ENCODE measurements at places on chromosomes 7 and 10.

GRCh38 chr7:122833888-122834570 lies 52.2 kb downstream of the CADPS2 start:
- no peak for DNase-seq

DNA sequence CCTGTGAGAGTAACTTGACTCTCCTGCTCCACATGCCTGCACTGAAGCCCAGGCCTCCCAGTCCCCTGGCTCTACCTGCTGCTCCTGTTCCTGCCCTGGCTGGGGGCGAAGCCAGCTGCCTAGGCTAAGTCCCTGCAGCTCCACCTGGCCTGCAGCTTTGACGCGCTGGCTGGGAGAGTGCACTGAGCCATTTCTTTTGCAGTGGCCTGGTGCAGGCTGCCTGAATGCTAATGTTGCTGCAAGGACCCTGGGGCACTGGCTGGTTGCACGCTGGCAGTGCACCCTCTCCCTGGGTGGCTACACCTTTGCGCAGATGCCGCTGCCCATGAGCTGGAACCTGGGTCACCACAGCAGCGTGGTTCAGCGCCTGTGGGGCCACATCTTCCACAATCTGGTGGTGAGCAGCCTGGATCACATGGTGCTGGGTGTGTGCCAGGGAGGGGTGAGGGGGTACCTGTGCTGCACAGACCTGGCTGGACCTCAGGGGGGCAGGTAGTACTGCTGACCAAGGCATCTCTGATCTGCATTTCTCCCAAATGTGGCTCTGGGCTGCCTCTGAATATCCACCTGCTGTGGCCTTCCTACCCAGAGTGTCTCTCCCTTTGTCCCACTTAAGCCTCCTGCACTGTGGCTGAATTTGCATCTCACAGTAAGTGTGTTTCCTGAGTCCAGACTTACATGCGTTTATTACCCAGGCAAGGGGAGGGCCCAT lies 20.0 kb downstream of the IMPDH1 start:
- no peak for DNase-seq

DNA sequence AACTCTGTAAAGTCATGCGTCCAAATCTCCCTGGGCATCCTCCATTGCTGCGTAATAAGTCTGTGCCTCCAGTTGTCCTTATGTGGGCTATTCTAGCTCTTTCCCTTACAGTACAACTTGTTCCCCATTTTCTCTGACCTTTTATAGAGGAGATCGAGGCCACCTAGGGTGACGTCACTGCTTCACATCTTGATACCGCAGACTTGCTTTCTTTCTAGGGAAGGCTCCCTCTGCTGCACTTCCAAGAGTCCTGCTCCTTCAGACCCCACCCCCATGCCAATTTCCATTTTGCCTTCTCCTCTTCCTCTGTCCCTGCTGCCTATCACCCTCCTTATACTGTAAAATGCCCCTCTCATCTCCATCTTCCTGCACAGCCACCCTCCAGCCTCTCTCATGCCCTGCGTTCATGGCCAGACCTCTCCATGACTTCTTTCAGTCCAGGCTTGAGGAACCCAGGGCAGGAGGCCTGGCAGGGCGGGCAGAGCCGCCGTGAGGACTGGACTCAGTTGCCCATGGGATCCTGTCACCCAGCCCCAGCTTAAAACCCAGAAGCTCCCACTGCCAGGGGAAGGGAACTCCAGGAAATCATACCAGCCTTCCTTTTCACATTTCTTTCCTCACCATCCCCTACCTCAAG lies 57.5 kb downstream of the CAMK1D start:
- no peak for DNase-seq

GRCh38 chr10:122233857-122234348 lies 37.2 kb upstream of the BTBD16 start:
- no peak for DNase-seq

- no peak for DNase-seq
Measured at GRCh38 chr7:494906-495305, 24.7 kb downstream of the PDGFA start.

DNA sequence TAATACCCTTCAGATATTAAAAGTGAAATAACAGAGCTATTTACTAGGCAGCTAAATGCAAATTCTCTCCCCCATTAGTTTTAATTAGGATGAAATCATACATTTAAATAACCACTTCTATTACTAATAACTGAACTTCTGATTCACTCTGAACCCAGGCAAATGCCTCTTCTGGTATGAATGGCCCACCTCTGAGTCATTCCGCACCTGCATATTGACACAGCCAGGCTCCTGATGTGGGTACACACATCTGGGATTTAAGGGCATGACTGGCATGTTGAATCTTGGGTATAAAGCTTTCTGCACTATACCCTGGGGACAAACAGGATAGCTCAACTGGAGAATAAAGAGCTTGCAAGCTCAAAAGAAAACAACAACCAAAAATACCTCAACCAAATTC lies 140.9 kb downstream of the AUTS2 start:
- DNase-seq = no peak

- DNase-seq = no peak
Measured at GRCh38 chr7:92785923-92786322, 50.5 kb downstream of the CDK6 start.

- DNase-seq = peak; percentile 36
Measured at GRCh38 chr10:128064108-128064969, 61.9 kb downstream of the MKI67 start.
